ENCODE measurements at places on chromosomes 1 and 21.

- peak; percentile 23 for DNase-seq
Observed at GRCh38 chr1:226100436-226101391, 38.2 kb downstream of the H3-3A start.

DNA sequence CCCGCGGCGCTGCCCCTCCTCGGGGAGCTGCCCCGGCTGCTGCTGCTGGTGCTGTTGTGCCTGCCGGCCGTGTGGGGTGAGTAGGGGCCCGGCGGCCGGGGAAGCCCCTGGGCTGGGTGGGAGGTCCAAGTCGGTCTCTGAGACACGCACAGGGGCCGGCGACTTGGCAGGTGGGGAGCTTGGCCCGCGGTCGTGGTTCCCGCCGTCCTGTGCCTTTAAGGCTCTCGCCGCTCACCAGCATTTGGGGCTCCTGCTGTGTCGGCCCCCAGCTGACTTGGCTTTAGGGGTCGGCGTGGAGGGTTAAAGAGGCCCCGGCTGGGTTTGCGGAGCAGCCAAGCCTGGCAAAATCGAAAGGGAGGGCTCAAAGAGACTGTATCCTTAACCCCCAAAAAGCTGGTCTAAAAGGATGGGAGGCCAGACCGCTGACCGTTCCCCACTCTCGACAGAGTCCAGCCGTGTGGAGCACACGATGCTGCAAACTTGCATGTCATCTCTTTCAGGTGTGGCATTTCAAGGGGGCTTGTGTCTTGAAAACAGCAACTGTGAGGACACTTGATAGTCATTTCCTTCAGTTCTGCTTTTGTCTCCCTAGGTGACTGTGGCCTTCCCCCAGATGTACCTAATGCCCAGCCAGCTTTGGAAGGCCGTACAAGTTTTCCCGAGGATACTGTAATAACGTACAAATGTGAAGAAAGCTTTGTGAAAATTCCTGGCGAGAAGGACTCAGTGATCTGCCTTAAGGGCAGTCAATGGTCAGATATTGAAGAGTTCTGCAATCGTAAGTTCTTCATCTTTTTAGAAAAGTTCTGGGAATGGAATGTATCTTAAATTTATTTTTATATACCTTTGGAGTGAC is 540 bp downstream of the CD55 start:
- peak; percentile 13 for DNase-seq

DNA sequence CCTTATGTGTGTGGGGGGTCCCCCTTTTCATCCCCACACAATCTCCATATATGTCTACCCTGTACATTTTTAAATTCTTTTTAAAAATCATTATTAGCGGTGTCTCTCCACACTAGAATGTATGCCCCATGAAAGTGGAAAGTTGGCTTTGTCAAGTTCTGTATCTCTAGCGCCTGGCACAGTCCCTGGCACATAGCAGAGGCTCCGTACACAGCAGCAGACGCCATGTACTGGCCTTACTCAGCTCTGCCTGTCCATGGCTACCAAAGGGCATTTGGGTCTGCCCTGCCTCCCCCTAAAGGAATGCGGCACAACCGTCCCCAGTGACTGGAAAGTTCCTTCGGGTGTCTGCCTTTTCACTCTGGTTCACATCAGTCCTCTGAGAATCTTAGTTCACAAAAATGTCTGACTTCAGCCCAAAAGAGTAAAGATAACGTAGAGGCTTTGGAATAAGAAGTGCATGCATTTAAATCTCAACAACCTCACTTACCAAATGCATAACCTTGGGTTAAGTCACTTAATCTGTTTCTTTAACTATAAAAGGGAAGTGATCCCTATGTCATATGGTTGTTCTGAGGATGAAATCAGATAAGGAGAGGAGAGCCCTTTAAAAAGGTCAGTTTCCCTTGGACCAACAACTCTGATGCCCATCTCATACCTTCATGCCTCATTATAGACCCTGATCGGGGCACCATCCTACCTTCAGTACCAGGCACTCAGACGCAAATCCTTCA is 61.1 kb downstream of the CD46 start:
- DNase-seq = no peak

DNA sequence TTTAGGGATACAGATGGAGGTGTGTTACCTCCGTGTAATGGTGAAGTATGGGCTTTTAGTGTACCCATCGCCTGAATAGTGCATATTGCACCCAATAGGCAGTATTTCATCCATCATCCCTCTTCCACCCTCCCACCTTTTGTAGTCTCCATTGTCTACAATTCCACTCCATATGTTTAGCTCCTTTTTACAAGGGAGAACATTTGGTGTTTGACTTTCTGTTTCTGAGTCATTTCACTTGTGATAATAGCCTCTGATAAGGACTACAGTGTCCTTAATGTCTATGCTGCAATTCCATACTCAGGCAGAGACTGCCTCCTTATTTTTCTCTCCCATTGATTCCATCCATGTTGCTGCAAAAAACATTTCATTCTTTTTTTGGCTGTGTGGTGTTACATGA is 48.7 kb downstream of the OVGP1 start:
- DNase-seq = no peak

GRCh38 chr1:92797961-92798360 is 13.1 kb upstream of the EVI5 start:
- no peak for DNase-seq
